COLO829 (cell line): ENCODE measurements at places on chromosomes 3 and 15.

GRCh38 chr15:35929740-35930444 lies 383.9 kb upstream of the DPH6 start:
- DNase-seq: no peak

DNA sequence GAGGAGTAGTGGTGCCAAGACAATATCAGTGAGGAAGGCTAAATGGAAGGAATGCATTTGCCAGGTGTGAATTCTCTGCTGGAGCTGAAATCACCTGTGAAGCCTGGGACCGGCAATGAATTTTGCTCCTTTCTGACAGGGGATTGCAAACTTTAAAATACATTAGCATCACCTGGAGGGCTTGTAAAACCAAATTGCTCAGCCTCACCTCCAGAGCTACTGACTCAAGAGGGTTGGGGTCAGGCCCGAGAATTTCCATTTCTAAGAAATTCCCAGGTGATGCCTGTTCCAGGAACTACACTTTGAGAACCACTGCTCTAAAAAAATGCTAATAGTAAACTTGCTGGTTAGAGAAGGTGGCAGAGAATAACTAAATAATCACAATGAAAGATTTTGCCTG lies 445.6 kb upstream of the RBMS3 start:
- DNase-seq: no peak

GRCh38 chr3:3847994-3848922 lies 49.0 kb downstream of the LRRN1 start:
- no peak for DNase-seq

- no peak for DNase-seq
These were observed 565.7 kb downstream of the FGF12 start for GRCh38 chr3:192161661-192162060.

- DNase-seq: no peak
These were observed 23.9 kb downstream of the ILDR1 start for GRCh38 chr3:121998030-121998580.

DNA sequence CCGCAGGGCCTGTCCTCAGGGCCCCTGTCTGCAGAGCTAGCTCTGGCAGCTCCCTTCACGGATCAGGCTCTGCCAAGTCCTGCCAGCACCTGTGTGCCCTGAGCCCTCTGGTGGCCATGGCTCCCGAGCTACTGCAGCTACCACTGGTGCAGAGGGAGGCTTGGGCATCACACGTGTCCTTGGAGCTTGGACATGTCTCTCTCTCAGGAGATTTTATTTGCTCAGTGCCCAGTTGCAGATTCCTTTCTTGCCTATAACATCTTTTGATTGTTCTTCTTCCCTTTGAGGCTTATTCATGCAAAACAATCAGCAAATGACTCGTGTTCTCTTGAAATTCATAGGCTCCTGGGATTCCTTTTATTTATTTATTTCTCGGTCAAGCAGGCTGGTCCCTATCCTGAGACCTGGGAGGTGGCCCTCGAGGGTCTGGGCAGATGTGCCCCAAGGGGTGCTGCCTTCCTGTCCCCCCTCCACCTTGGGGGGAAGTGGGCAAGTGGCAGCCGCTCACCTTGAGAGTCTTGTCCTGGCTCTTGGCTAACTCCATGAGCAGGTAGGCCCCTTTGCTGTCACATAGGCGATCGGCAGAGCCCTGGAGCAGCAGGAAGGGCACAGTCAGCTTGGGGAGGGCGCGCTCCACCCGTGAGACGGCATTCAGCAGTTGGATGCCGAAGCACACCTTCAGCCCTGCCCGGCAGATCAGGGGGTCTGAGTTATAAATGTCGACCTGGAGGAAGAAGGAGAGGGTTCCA lies 21.9 kb downstream of the ABTB1 start:
- no peak for DNase-seq

DNA sequence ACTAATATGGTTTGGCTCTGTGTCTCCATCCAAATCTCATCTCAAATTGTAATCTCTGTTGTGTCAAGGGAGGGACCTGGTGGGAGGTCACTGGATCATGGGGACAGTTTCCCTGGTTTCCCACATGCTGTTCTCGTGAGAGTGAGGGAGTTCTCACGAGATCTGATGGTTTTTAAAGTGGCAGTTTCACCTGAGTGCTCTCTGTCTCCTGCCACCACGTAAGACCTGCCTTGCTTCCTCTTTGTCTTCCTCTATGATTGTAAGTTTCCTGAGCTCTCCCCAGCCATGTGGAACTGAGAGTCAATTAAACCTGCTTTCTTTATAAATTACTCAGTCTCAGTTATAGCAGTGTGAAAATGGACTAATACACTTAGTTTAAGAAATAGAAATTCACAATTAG lies 228.9 kb downstream of the CD47 start:
- DNase-seq: no peak

- no peak for DNase-seq
These were observed 565 bp upstream of the ZNF621 start for GRCh38 chr3:40524222-40524567.
